ENCODE measurements at places on chromosomes 11 and 22.

- DNase-seq, result peak; percentile 47
- peaks cover 8% of the 10 kb centered on the region for H3K4me1 ChIP-seq
- no peaks in the 10 kb centered on the region for H3K36me3 ChIP-seq
- no peak overlapping the region for H3K27ac ChIP-seq
Observed at GRCh38 chr22:46297151-46297812, 612 bp downstream of the GTSE1 start.

DNA sequence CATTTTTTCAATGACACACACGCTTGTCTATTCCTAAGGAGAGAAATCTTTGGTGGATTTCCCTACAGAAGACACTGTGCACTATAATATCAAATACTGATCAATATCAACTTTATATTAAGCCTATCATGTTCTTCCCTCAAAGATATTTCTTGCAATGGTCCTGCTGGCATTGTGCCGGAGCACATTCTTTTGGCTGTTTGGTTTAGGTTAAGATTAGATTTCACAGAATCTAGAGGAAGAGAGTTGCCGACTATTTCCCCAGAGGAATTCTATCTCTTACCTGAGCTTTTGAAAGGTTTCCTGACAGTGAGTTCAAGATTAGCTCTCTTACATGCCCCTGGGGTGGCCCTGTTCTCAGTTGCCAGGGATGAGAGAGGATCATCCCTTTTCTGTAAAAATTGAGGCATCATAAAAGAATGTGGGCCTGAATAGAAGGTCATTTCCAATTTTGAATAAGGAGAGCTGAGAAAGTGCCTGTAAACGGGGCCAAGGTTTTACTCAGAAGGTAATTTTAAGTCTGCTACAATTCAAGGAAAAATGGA, 180.6 kb upstream of the ARHGAP20 start:
- H3K4me1 ChIP-seq, result no peaks in the 10 kb centered on the region
- H3K36me3 ChIP-seq, result no peaks in the 10 kb centered on the region
- H3K27me3 ChIP-seq, result no peaks in the 10 kb centered on the region
- DNase-seq, result no peak
- no peak overlapping the region for H3K27ac ChIP-seq

DNA sequence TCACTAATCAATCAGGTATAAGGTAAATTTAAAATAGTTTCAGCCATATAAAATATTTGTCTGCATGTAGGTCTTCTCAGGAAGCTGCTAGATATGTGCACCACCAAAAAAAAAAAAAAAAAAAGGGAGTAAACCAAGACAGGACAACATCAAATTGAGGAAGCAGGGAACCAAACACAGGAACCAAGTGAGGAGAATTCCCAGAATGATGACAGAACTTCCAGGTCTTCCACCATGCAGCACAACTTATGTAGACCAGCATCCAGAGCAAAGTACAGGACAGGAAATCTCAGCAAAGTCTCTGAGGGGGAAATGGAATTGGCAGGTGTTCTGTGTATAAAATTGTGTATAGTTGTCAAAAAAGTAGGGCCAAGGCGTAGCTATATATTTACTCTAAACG, 101.2 kb upstream of the CTSC start:
- DNase-seq, result no peak
- no peak overlapping the region for H3K27ac ChIP-seq
- H3K4me3 ChIP-seq, result no peak overlapping the region
- H3K4me1 ChIP-seq, result no peaks in the 10 kb centered on the region

- no peaks in the 10 kb centered on the region for H3K36me3 ChIP-seq
- H3K27me3 ChIP-seq, result no peaks in the 10 kb centered on the region
- no peak for DNase-seq
Observed at GRCh38 chr11:23212807-23213206, 352.5 kb upstream of the CCDC179 start.

GRCh38 chr11:77690649-77691048, 53.1 kb upstream of the CLNS1A start:
- no peaks in the 10 kb centered on the region for H3K4me1 ChIP-seq
- DNase-seq, result no peak
- H3K27me3 ChIP-seq, result no peaks in the 10 kb centered on the region
- no peak overlapping the region for H3K27ac ChIP-seq
- H3K36me3 ChIP-seq, result no peaks in the 10 kb centered on the region

GRCh38 chr22:37275134-37275533, 7.2 kb upstream of the CYTH4 start:
- no peak overlapping the region for H3K27ac ChIP-seq
- DNase-seq, result no peak
- no peaks in the 10 kb centered on the region for H3K27me3 ChIP-seq
- no peaks in the 10 kb centered on the region for H3K36me3 ChIP-seq
